Cerebellar nuclear complex (tissue), 1 donor: ENCODE measurements at places on chromosomes 12 and 14.

DNA sequence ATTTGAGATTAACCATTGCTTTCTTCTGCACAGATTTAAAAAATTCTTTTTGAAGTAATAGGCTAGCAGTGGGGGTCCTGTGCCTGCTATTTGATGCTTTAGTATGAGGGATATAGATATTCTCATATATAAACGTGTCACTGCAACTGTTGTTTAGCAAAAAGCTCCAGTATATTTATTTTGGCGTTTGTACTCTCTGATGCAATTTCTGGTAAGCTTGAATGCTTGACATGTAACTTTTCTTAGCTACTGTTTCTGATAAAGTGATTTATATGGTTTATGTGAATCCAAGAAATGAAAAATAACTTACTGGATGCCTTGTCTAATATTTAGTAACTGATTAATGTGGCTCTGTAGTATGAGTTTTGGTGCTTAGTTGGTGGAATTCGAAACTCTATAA is 77.1 kb downstream of the TTLL5 start:
- no peak for DNase-seq

DNA sequence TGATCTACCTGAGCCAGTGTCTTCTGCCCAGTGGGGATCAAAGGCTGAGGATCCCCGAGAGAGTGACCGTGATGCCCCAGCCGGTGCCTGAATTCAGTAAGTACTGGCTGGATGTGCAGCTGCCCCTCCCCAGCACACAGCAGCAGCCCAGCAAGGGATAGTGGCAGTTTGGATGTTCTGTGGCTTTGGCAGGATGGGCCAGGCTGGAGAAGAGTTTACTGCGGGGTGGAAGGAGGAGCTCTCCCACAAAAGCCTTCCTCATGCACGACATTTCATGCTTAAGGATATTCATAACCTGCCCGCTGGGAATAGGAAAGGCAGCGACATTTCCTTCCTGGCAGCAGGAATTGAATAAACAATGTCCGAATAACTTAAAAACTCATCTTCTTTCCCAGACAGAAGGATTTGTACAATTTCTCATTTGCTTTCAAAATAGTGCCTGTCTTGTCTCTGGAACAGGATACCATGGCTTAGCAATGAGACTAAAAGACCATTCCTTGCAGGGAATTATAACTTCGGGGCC is 135.6 kb upstream of the PRMT8 start:
- no peak for DNase-seq

DNA sequence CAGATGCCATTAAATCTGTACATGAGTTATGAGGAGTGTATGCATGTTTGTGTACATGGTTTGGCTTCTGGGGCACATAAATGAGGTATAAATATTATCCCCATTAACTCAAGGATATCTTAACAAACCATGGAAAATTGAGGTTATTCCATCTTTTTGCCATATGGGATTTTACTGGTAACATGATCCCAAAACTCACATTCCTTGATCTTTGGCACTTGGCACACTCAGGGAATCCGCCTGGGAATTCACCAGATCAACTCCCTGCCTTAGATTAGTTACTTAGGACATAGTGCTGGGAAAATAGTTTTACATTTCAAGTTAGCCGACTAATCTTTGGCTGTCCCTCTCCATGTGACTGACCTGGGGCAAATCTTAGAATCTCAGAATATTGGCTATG is 16.9 kb downstream of the CDKN1B start:
- no peak for DNase-seq

- DNase-seq = no peak
Observed at GRCh38 chr14:24432259-24433131, 2.7 kb downstream of the KHNYN start.

DNA sequence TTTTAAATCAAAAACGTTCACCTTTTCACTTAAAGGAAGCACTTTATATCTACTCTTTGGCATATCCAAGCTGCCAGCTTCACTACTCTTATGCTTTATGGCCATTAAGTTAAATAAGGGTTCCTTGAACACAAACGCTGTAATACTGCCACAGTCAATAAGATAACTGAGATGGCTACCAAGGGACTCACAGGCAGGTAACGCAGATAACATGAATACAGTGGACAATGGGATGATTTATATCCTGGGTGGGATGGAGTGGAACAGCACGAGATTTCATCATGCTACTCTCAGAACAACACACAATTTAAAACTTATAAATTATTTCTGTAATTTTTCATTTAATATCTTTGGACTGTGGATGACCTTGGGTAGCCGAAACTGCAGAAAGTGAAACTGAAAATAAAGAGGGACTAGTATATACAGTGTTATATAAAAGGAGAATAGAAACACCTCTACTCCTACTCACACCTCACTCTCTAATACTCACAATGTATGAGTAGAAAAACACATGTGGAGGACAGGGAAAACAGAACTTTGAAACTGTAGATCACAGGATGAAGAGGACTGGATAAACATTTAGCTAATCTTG is 367.3 kb downstream of the C12orf50 start:
- no peak for DNase-seq

DNA sequence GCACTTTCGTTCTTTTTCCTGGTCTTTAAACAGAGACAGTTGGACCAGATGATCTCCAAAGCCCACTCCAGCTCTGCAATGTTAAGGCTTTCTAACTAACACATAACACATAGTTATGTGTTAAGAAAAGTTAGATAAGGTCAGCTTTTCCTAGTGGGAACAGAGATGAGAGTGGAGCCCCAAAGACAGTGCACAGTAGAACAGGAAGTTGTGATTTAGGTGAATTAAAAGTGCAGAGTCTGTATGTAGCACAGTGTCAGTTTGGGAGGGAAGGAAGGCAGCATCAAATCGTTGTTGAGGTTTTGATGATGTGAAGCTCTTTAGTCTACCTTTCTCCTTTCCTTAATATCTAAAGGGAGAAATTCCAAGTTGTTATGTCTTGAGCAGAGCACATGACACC is 31.7 kb downstream of the PRORP start:
- no peak for DNase-seq

GRCh38 chr14:89771251-89771650 is 183.3 kb downstream of the EFCAB11 start:
- DNase-seq = no peak

DNA sequence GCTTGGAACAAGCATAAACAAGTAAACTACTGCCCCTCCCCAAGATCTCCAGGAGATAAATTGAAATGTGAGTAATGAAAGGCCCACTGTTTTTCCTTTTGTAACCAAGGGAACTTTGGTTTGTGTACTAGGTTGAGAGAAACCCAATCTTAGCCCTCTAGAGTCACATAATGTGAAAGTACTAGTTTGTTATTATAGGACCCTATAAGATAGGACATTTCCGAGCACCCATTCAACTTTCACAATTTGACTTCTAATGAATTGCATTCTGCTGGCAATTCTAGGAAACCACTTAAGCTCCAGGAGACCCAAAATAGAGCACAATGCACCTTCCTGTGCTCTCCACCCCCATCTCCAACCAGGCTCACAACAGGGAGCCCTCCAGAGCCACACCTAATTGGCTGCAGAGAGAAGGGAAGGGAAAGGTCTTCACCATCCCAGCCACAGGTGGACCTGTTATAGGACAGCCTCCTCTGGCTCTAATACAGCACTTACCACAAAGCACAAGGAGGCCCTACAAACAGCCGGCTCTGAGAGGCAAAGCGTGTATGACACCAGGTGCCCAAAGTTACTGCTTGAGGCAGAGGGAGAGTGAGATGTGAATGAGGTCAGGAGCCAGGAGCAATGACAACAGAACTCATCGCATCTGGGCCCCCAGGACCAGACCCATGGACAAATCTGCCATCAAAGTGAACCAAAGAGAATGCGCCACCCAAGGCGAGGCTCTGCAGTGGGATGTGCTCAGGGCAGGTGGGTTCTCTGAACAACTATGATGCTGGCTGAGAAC is 163.3 kb upstream of the NTF3 start:
- DNase-seq = no peak

- DNase-seq = no peak
Observed at GRCh38 chr14:52923902-52924575, 26.8 kb downstream of the FERMT2 start.

GRCh38 chr12:2013527-2014223 is 9.4 kb upstream of the DCP1B start:
- no peak for DNase-seq

DNA sequence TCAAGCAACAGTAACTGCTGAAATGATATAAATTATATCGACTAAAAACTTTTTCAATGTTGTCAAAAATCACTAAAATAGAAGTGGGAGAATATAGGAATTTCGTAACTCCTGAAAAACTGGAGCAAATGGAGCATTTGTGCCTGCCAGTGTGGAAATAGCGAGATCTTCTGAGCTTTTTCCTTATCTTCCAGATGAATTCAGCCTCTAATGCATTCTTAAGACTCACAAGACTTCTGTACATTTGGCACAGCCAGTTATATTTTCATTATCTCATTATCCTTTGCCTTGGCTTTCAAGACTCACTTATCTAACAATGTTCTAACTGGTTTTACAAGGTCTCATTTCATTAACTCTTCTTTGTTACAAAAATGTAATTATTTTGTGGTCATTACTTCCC is 252.4 kb downstream of the GXYLT1 start:
- no peak for DNase-seq

- no peak for DNase-seq
Observed at GRCh38 chr14:96735526-96735925, 61.7 kb upstream of the VRK1 start.

GRCh38 chr14:69674546-69675244 is 63.3 kb downstream of the SUSD6 start:
- no peak for DNase-seq

DNA sequence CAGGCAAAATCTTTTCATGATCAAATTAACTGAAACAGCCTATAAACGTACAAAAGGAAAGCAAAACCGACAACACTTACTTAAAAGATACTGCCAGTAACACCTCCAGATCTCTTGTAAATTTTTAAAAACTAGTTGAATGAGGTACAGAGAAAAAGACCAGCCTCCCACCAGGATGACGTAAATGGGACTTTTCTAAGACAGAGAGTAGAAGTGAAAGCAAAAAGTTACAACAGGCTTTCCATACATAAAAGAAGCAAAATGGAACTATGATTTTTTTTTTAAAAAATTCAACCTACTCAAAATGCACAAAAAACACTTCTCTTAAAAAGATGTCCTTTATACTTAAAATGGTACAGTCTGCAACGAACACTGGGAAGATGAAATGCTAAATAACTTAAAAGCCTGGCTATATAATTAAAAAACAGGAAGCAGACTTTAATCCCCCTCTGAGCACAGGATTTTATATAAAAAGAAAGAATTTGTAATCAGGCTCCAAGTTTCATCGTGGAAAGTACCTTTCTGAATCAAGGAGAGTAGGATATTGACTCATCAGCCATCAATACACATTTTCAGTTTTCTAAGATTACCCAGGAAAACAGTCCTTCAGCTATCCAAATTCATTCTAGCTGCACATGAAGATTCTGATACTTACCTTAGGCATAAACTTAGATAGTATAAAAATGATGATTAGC is 14.2 kb upstream of the MYO1A start:
- no peak for DNase-seq

- DNase-seq = no peak
Observed at GRCh38 chr12:131132118-131132892, 178.6 kb downstream of the ADGRD1 start.

GRCh38 chr12:106130474-106131113 is 8.2 kb downstream of the NUAK1 start:
- no peak for DNase-seq

GRCh38 chr14:71597287-71597920 is 334.8 kb upstream of the RGS6 start:
- no peak for DNase-seq

DNA sequence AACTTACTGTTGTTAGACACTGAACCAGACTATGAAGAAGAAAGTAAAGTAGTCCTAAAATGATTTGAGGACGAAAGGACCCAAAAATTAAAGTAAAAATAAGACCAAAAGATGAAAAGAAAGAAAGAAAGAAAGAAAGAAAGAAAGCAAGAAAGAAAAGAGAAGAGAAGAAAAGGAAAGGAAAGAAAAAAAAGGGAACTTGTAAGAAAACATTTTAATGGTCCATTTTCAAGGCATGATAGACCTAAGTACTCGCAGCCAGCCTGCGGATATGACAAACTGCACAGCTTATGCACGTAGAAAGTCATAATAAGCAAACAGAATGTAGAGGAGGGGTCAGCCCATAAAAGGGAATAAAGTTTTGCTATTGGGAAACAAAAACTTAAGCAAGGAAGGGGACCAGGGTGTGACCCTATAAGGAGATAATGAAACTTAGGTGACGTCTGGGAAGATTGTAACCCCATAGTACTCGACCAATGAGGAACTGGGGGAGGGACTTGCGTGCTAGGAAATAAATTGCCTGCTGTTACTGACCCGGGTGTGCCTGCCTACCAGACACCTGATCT is 59.7 kb downstream of the APOBEC1 start:
- no peak for DNase-seq

GRCh38 chr12:113302886-113303640 is 31.8 kb downstream of the SLC8B1 start:
- DNase-seq = no peak

GRCh38 chr12:25670076-25671055 is 117.3 kb upstream of the LMNTD1 start:
- DNase-seq = no peak

GRCh38 chr12:4144676-4145075 is 128.9 kb upstream of the CCND2 start:
- no peak for DNase-seq

DNA sequence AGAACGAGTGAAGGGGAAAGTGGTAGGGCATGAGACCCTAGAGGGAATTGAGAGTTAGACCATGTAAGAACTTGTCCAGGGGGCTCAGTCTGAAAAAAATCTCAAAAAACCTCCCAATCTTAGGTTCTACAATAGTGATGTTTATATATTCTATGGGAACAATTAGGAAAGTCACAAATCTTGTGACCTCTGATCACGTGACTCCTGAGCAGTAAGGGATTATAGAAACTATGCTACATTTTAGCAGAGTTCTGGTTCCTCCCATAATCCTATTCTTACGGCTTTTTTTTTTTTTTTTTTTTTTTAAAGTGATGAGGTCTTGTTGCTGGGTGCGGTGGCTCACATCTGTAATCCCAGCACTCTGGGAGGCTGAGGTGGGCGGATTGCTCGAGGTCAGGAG is 5.8 kb downstream of the ADCK1 start:
- no peak for DNase-seq

- no peak for DNase-seq
Observed at GRCh38 chr12:117024961-117025480, 74.2 kb downstream of the TESC start.

GRCh38 chr14:86003998-86004397 is 474.1 kb downstream of the FLRT2 start:
- DNase-seq = no peak

DNA sequence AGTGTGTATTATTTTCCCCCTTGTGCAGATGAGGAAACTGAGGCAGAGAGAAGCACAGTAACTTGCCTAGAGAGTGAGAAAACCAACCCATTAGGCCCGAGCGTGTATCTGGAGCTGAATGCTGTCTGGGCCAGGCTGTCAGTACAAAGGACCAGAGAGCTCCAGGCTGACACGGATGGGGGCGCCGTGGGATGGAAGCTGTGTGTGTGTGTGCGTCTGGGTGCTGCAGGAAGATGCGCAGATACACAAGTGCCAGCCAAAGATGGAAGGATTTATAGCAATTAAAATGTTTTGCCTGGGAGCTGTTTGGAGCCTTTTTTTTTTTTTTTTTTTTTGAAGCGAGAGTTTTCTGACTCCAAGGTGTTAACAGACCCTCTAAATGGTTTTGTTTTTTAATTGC is 53.7 kb upstream of the GPATCH2L start:
- no peak for DNase-seq

- peak; percentile 83 for DNase-seq
Observed at GRCh38 chr12:49088150-49088931, 6.3 kb downstream of the DHH start.
